ENCODE measurements at places on chromosomes 4 and X.

DNA sequence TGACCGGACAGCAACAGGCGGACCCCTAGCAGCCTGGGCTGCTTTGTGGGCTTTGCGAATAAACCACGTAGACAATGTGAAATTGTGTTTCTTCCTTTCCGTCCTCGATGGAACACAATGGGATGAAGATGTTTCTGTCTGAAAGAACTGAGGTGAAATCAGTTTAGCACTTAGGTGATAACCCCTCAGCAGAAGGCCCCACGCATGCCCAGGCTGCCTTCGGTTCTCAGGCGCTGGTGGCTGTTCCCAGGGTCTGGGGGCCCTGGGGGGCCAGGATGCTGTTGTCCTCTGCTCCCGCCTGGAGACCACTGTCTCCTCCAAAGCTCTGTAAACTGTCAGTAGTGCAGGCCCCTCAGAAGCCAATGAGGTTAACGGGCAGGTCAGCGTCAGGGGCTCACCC lies 73.9 kb upstream of the HGFAC start:
- DNase-seq = no peak

- DNase-seq = no peak
Measured at GRCh38 chr4:7195546-7196287, 3.4 kb downstream of the SORCS2 start.

DNA sequence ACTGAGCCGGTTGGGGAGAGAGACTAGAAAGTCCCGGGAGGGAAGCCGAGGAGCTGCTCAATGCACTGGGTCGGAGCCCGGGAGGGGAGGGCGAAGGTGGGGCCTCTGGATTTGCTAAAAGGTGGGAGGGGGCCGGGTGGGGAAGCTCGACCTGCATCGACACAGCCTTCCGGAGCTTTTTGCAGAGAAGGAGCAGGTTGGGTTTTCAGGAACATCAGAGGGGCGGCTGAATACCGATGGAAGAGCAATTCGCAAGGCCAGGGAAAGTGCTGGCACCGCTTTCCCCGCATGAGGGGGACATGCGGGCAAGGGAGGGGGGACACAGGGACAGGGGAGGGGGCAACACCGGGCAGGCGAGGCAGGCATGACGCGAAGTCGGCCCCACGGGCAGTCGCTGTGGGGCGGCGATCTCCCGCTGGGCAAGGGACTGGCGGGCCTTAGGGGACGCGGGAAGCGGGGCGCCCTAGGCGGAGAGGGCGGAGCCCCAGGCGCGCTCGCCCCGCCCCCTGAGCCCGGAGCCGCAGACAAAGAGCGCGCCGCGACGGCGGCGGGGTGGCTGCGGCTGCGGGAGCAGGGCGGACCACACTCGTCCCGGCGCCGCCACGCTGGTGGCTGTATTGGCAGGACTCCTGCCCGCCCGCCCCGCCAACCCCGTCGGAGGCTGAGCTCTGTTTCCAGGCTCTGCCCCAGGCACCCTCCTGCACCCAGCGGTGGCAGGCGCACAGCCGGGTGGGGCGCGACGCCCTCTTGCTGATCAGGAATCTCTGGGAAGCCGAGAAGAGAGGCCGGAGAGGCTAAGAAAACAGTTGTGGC lies 11.6 kb downstream of the PDZD4 start:
- peak; percentile 39 for DNase-seq

GRCh38 chr4:76694056-76694455 lies 203.9 kb downstream of the SOWAHB start:
- no peak for DNase-seq

DNA sequence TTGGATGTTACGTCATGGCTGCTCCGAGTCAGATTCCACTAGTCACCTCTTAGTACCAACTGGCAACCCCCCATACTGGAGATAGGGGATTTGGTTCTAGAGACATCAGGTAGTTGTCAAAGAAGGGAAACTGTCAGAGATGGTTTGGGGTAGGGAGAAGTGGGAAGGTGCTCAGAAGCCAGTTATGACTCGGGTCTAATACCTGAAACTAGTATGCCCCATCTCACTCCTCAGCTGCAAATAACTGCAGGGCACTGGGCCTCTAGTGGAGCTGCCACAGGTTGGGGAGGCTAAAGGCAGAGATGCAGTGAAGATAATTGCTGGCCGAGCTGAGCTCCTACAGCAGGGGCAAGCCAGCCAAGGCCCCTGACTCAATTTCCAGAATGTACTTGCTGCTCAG lies 30.0 kb downstream of the OTUD6A start:
- DNase-seq = no peak

DNA sequence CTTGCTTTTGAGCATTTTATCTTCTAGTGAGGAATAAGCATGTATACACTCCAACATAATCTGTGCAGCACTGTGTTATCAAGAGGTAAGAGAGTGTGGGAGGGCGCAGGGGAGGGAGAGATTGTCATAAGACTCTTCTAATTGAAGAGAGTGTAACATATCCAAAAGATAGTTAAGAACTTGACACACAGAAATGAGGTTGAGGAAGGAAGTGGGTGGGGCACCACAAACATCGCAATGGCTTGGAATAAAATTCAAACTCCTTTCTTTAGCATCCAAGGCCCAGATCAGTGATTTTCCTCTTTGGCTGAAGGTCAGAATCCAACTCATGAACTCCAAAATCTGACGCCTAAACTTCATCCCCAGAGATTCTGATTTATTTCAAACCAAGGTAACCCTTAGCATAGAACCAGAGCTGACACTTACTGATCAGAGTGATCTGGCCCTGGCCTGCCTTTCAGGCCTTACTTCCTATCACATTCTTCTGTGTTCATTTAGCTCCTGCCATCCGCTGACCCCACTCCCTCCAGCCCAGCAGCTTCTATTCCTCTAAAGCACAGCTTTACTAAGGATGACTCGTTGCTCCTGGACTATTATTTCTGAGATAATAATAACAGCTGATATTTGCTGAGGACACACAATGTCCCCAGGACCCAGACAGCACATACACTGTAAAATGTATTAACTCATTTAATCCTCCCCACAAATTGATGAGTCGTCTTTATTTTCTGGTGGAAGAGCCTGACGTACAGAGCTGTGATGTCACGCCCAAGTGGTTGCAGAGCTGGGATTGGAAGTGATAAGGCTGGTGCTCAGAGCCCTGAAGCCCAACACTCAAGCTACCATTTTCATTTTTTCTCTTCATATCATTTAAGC lies 10.6 kb upstream of the CTSO start:
- DNase-seq = no peak

- DNase-seq = no peak
Measured at GRCh38 chr4:171880136-171880535, 66.9 kb downstream of the GALNTL6 start.

DNA sequence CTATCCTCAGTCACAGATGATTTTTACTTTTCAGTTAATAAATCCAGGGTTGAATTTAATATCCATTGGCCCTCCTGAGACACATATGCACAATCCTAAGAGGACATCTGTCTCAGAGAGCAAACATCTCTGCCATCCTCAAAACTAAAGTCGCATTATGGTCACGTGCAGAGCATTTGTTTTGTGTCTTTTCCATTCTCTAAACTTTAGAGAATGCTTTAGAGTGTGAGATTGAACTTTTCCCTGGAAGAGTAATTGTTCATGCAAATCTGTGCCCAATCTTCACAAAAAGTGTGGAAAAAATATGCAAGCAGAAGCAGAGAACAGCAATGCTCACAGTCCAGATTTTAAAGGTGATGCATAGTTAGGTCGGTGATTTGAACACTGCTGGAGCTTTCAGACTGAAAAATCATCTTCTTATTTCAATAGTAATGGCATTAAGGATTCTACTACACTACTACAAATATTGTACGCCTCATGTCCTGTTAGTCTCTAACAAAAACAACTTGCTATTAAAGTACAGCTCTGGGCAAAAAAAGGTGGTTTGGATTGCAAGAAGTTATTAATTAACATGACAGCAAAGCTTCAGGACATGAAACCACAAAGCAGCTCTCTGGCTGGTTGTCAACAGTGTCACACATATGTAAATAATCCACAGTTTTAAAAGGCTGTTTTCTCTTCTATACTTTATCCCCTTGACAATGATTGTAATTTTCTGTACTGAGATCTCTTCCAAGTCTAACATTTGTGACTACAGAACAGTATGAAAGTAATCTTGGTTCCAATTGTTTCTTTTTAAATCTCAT lies 19.9 kb downstream of the DCHS2 start:
- DNase-seq = no peak

- no peak for DNase-seq
Measured at GRCh38 chrX:153438532-153438931, 7.3 kb downstream of the TREX2 start.

DNA sequence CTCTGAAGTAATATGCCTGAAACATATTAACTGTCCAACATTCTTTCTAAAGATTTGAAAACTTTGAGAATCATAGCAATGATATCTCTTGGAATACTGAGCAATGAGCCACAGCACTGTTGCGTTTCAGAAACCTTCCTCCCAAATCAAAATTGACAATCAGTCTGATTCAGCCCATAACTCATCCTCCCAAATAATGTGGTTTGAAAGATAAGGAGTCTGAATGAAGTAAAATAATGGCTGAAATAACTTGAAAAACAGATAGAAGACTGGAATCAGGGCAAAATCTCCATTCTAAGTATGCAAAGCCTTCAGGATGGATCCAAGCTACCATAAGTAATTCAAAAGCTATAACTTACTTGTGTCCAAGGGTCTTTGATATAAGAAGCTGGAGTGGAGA lies 98.6 kb upstream of the PLS3 start:
- no peak for DNase-seq

- DNase-seq = no peak
Measured at GRCh38 chrX:96387801-96388200, 296.8 kb upstream of the DIAPH2 start.

DNA sequence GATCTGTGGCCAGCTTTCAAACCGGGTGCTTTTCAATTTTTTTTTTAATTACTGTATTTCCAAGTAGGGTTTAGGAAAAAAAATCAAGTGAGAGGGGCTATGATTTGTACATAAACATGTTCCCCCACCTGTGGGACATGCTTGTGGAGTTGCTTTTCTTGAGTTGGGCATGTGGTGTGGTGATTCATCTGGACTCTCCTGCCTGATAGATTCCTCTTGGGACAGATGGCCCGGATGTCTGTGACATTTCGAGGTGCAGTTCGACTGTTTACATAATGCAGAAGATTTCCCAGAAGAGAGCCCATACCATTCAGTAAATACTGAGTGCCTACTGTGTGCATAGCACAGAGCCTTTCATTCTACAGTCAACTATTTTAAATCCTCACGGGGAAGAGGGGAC lies 49.9 kb downstream of the DOCK11 start:
- no peak for DNase-seq

GRCh38 chrX:40893251-40893910 lies 158.0 kb upstream of the MED14 start:
- no peak for DNase-seq

GRCh38 chr4:39616651-39617050 lies 22.0 kb downstream of the SMIM14 start:
- DNase-seq = no peak

GRCh38 chrX:111071542-111072277 lies 24.3 kb upstream of the PAK3 start:
- no peak for DNase-seq

- no peak for DNase-seq
Measured at GRCh38 chr4:152684007-152684406, 4.2 kb upstream of the TMEM154 start.

- no peak for DNase-seq
Measured at GRCh38 chrX:133475521-133475920, 60.2 kb upstream of the GPC4 start.

Data from activated T-cell treated with anti-CD3 and anti-CD28 coated beads for 1 hour (primary cell).